ENCODE measurements at places on chromosomes 13 and 19.

DNA sequence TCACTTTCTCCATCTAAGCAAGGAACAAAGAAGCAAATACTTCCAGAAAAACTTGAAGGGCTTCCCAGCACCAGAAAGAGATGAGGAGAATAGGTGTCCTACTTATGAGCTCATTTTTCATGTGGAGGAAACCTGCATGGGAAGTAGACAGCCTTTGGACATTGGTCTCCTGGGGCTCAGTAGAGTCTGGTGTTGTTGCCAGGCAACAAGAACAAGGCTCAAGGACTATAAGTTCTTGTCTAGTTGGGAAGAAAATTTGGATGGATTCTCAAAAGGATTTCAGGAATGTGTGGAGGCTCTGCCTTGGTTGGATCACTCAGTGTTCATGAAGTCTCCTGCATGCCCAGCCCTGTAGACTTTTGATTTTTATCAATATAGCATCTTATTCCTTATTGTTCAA lies 84.5 kb downstream of the MBNL2 start:
- no peak for DNase-seq

GRCh38 chr13:46896341-46897137 lies at the start of gene HTR2A:
TSS of gene HTR2A (minus strand) at chr13:46897053. CDS start at chr13:46895906, 1,147 bp downstream.
- no peak for DNase-seq

- DNase-seq = peak; percentile 70
These were observed 4.8 kb downstream of the EMP3 start for GRCh38 chr19:48330012-48330681.

GRCh38 chr13:109665240-109665639 lies 121.1 kb downstream of the IRS2 start:
- DNase-seq = no peak

DNA sequence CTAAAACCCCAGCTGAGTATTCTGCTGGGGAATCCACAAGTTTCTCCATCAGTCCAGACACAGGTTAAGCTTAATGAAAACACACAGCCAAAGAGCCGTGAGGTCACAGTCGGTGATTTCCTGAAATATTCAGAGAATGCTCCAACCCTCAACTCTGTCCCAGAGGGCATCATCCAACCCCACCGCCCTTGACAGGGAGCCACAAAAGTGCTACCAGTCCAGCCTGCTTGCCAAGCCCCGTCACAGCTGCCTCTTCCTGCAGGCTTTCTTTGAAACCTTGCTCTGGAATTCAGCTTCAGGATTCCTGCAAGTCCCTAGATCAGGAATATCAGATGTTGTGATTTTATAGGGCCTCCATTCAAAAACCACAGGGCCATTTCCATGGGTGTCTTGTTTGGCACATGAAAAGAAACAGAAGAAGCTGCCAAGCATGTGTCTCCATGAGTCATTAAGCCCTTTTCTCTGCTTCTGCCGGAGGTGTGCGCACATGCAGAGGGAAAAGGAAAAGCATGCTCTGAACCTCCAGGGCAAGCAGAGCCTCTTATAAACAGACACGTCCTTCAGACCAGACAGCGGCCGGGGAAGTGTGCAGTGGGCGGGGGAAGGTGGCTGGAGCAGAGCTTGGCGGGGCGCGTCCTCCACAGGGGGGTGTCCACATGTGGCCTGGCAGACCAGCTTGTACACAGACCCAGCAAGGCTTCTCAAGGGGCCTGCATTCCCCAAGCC lies 164.7 kb downstream of the KATNAL1 start:
- DNase-seq = no peak

DNA sequence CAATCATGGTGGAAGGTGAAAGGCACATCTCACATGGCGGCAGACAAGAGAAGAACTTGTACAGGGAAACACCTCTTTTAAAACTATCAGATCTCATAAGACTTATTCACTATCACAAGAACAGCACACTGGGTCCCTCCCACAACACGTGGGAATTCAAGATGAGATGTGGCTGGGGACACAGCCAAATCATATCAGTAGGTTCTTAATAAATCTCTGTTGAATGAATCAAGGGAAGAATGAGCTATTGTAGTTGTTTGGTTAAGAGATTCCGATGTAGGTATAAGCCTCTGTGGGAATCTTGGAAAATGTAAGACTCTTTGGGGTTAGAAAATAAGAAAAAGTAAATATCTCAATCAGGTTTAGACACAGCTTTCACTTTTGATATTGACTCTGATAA lies 400.2 kb downstream of the KCNRG start:
- no peak for DNase-seq

GRCh38 chr19:1453525-1454364 lies 3.8 kb downstream of the APC2 start:
- no peak for DNase-seq

DNA sequence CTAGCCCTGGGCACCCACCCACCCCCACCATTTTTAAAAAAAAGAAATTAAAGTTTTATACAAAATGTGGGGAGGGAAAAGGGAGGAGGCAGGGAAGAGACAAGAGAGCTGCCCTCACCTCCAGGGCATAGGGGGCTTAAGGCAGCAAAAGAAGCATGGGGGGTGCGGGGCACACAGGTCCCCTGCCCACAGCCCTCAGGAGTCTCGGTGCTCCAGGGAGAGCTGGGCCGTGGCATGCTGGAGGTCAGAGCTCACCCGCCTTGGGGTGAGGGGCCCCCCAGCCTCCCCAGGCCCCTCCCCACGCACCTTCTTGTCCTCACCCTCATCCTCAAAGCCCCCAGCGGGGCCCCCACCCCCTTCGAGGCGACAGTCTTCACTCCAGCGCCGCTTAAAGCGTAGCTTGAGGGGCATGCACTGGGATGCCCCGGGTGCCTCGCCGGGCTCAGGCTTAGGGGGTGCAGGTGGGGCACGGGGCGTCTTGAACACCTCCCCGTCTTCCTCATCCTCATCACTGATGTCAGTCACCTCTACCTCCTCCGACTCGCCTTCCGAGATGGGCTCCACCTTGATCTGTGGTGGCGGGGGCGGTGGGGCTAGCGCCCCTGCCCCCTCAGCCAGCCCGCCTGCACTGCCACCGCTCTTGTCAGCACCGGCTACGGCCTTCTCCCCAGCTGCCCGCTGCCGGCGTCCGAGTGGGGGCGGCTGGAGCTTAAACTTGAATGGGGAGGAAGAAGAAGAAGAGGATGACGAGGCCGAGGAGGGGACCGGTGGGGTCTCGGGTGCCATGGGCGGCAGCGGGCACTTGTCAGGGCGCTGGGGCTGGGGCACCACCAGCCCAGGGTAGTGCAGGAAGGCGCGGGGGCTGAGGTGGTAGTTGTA lies 6.1 kb upstream of the GSK3A start:
- DNase-seq = no peak

DNA sequence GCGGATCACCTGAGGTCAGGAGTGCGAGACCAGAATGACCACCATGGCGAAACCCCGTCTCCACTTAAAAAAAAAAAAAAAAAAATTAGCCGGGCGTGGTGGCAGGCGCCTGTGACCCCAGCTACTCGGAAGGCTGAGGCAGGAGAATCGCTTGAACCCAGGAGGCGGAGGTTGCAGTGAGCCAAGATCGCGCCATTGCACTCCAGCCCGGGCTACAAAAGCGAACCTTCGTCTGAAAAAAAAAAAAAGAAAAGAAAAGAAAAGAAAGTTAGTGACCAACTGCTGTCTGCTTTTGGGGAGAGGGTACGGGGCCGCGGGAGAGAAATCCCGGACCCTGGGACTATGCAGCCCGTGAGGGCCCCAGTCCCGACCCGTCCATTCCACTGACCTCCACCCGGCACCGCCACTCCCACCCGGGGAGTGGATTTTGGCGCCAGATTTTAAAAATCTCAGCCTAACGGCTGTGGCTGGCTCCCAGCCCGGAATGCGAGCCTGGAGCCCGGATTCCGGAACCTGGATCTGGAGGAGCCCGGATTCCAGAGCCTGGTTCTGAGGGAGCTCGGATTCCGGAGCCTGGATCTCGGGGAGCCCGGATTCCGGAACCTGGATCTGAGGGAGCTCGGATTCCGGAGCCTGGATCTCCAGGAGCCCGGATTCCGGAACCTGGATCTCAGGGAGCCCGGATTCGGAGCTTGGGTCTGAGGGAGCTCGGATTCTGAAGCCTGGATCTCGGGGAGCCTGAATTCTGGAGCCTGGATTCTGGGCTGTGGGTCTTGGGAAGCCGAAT lies 6.1 kb upstream of the LMNB2 start:
- DNase-seq = no peak

GRCh38 chr13:50421473-50422130 lies 406.4 kb downstream of the KCNRG start:
- DNase-seq = no peak

DNA sequence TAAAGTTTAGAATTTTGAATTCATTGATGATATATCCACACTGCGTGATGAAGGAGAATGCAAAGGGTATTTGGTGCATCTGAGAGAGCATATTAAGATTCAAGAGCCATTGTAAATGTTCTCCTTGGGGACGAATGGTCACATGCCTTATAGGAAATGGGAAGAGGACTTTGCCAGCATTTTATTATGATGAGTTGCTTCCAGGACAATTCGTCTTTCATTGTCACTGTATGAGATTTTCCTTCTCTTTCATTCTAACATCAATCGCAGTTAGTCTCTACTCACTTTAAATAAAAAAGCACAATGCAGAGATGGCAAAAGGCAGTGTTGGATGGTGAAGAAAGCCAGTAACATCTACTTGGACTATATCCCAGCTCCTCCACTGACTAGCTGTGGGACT lies 21.4 kb downstream of the WDFY2 start:
- DNase-seq = no peak

- DNase-seq = no peak
These were observed 70.9 kb upstream of the ARHGEF7 start for GRCh38 chr13:111044087-111044830.

- no peak for DNase-seq
These were observed 28.9 kb downstream of the SOX21 start for GRCh38 chr13:94683409-94683808.

GRCh38 chr13:40666933-40667621 lies 636 bp upstream of the FOXO1 start:
- DNase-seq = peak; percentile 4

- DNase-seq = no peak
These were observed 23.1 kb upstream of the COG3 start for GRCh38 chr13:45441633-45442032.

DNA sequence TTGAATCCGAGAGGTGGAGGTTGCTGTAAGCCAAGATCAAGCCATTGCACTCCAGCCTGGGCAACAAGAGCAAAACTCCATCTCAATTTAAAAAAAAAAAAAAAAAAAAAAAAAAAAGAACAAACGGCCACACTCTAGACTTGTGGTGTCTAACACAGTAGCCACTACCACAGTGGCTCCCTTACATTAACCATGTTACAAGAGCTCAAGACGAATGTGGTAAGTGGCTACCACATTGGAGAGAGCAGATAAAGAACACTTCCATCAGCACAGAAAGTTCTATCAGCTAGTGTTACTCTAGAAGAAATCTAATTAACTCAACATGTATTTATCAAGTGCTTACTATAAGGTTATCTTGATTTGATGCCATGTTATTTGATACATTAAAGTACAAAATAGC lies 11.5 kb downstream of the XPO4 start:
- DNase-seq = no peak

DNA sequence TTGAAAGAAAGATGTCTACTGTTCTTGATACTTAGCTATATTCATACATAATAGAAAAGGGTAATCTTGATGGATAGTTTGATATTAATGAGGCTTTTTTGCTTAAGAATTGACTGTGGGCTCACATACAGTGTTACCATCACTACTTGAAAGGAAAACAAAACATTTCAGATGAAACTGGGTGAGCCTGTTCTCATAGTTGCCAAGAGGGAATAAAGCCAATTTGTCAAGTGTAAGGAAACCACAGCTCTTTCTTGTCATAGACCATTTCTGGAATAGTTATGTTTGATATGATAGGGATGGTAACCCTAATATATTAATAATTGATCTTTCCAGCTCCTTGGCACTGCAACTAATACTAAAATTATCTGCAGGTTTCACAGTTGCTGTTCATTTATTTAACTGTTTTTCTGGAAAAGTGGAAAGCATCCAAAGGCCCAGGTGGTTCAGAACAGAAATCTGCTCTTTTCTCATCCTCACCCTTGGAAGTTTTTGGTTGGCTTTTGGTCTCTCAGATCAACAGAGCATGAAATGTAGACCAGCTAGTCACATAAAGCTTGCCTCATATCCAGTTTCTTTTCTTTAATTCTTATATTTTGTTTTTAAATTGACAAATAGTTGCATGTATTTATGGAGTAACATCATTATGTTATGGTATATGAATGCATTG lies 43.2 kb downstream of the ARHGEF7 start:
- no peak for DNase-seq

DNA sequence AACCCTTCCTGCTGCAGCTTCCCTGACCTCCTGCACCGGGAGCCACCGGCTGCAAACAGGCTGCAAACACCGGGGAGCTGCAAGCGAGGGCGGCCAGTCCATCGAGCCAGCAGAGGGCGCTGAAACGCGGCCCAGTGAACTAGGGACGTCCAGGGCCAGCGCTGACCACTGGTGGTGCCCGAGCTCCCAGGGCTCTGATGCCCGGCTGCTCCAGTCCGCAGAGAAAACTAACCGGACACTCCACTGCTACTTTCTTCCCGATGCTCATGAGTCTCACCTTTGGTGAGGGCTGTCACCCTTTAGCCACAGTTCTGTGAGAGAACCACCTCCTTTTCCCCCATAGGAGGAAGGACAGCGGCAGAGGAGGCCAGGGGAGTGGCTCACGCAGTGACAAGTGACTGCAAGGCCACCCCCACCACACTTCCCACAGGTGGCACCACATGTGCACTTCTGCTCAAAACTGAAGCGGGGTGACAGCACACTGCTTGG lies 82.8 kb upstream of the MTIF3 start:
- no peak for DNase-seq

DNA sequence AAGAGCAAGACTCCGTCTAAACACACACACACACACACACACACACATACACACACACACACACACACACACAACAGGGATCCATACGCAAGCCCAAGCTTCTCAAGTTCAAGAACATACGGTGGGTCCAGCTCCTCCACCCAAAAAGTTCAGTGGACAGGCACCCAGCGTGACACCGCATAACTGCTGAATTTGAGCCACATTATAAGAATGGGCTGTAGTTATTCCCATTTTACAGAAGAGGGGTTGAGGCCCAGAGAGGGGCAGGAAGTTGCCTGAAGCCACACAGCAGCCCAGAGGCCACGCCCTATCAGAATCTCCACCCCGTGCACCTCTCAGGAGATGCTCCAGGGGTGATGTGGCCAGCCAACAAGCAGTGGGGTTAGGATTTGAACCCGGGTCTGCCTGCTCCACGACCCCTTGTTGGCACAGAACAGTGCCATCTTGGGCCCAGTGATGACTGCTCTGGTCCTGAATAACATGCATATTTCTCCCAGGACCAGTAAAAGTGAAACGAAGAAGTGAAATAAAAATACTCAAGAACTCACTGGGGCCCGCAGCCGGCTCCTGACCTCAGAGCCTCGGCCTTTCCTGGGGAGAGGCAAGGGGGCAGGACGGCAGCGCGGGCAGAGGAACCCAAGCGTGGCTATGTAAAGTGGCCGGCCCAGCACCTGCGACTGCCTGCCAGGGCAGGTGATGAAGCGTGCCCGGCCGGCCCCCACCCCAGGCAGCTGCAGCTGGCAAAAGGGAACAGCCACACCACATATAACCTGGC lies 61.9 kb downstream of the AP1M1 start:
- no peak for DNase-seq

GRCh38 chr13:41394166-41394565 lies 63.2 kb upstream of the RGCC start:
- DNase-seq = no peak

GRCh38 chr13:24511816-24512196 lies 772 bp downstream of the PARP4 start:
- DNase-seq = no peak
